ENCODE measurements at places on chromosomes 5 and 9.

DNA sequence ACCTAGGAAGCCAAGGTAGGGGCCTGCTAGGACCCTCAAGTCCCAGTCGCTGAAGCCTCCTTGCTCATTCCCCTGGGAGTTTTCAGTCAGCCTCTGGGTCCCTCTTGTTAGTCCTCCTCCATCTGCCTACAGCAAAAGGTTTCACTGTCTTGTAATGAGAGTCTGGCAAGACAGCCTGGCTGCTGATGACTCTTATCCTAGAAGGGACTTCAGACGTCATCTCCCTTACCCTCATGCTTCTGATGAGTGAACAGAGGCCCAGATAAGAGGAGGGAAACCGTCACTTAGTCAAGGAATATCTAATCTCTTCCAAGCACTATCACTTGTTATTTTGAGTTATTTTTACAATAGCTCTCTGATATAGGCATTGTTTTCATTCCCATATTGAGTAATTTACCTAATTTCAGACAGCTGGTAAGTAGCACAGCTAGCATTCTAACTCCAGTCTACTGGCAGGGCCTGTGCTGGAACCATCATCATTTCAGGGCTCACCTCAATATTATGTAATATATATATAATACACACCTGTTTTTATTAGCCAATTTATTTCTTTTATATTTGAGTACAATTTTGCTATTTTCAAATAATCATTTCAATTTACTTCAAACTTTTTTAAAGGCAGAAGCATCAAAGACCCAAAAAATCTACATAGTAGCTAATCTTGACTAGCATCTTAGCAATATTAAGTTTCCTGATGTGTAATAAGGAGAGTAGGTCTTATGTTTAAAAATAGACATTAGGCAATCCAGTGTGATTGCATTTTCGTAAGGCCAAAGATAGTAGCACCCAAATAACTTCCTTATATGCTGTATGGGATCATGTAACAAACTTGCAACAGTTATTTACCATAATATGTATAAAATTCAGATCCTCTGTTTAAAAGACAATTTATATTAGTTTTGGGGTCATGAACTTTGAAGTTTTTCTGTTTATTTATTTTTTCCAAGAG lies 7.9 kb downstream of the CMYA5 start:
- DNase-seq: no peak

- DNase-seq: no peak
These were observed 2.0 kb downstream of the PIK3R1 start for GRCh38 chr5:68217528-68217927.

DNA sequence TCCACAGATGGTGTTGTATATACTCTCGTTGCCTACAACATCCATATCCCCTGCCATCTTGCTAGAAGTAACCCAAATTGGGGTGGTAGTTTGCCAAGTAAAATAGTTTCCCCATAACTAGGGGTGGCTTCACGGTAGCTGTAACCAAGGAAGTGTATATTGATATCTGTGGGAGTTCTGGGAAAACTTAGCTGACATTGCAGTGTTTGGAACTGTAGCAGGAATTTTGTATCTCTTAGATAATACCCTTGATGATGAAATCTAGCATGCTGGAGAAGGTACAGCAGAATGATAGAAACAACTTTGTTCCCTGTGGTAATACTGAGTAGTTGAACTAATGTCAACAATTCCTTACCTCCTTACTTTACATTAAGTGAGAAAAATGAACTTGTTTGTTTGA lies 29.8 kb downstream of the FBXL7 start:
- no peak for DNase-seq

DNA sequence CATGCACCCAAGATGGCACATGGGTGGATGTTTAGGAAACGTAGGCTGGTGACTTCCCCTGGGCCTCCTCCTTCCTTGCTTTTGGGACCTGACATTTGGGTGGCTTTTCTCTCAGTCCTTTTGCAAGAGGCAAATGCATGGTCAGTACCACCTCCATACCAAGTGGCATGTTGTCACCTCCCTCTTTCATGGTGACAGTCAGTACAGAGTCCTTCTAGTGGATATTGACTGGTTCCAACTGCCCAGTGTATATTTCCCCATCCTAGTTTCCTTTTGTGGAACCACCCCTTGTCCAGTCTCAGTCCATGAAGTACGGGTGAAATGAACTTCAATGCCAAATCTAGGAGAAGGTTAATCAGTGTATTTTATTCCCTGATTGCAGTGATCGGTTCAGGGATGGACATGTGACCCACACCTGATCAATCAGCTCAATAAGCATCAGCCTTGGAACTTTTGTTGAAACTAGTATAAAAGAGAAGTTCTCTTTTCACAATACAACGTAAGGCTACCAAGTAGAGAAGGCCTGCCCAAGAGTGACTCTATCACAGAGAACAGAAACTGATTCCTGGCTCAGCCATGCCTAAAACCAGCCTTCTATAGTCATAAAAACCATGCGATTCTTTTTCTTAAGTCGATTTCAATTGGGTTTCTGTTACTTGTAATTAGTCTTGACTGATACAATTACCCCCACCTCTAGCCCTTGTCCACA lies 143.4 kb upstream of the KLF9 start:
- no peak for DNase-seq

- no peak for DNase-seq
These were observed 441.9 kb upstream of the PIK3R1 start for GRCh38 chr5:67773411-67774266.

DNA sequence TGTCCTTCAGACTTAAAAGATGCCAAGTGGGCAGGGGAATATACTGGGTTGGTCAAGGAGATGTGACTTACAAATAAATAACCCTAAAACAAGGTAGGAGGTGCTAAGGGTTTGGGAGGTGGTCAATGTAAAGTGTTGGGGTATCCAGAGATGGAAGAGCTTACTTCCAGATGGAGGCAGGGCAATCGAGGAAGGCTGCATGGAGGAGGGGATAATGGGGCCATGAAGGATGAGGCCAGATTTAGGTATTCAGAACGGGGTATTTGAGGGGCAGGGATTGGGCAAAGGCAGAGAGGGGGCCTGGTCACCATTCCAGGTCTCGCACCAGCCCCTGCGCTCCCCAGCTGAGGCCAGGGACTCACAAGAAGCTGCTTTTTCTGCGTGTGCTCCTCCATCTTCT lies 57.9 kb upstream of the FBXW11 start:
- no peak for DNase-seq

Measured in activated CD8-positive, alpha-beta memory T cell treated with anti-CD3 and anti-CD28 coated beads for 1 hour (primary cell).